ENCODE measurements at places on chromosomes 5 and 9.

- H3K27me3 ChIP-seq = no peaks in the 10 kb centered on the region
- no peaks in the 10 kb centered on the region for H3K36me3 ChIP-seq
- no peak overlapping the region for H3K4me3 ChIP-seq
- no peak overlapping the region for H3K27ac ChIP-seq
- H3K4me1 ChIP-seq = no peaks in the 10 kb centered on the region
Measured at GRCh38 chr5:101045689-101046088, 142.6 kb upstream of the ST8SIA4 start.

DNA sequence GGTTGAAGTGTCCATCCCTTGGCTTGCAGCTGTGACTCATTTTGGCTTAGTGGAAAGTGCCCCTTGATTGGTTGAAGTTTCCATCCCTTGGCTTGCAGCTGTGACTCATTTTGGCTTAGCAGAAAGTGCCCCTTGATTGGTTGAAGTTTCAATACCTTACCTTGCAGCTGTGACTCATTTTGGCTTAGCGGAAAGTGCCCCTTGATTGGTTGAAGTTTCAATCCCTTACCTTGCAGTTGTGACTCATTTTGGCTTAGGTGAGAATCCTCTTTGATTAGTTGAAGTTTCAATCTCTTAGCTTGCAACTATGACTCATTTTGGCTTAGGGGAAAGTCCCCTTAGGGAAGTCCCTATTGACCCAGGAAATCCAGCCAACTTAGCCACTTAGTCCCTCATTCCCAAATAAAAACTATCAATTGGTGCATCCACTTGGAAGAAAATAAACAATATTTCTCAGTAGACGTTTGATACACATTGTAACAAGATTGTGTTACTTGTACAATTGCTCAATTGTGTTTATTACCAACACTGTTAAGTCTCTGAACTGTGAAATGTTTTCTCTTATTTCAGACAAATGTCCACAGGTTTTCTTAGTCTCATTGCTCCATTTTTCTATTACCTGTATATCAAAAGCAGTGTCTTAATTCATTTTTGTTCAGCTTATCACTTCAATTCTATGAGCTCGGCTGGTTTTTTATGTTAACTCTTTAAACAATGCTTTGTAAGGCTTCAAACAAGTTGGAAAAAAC, 2308.8 kb upstream of the ACO1 start:
- DNase-seq = no peak
- H3K36me3 ChIP-seq = no peaks in the 10 kb centered on the region
- no peak overlapping the region for H3K4me3 ChIP-seq
- no peak overlapping the region for H3K27ac ChIP-seq
- no peaks in the 10 kb centered on the region for H3K27me3 ChIP-seq

DNA sequence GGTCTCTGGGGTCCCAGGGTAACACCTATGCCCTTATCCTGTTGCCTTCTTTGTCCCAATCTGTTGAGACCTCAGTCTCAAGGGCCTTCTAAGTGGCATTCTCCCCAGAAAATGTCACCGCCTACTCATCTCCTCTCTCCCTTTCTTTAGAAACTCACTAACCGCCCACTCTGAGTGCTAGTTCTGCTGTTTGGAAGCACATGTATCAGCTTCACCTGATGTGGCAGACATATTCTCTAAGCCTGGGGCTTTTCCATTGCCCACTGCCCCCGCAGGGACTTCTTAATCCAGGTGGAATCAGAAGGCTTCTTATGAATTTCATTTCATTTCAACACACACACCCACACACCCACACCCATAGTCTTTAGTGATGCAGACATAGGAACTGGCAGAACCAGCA, 165.1 kb downstream of the ASTN2 start:
- H3K36me3 ChIP-seq = no peaks in the 10 kb centered on the region
- no peak for DNase-seq
- no peaks in the 10 kb centered on the region for H3K27me3 ChIP-seq
- no peaks in the 10 kb centered on the region for H3K4me1 ChIP-seq
- no peak overlapping the region for H3K27ac ChIP-seq
- H3K4me3 ChIP-seq = no peak overlapping the region

DNA sequence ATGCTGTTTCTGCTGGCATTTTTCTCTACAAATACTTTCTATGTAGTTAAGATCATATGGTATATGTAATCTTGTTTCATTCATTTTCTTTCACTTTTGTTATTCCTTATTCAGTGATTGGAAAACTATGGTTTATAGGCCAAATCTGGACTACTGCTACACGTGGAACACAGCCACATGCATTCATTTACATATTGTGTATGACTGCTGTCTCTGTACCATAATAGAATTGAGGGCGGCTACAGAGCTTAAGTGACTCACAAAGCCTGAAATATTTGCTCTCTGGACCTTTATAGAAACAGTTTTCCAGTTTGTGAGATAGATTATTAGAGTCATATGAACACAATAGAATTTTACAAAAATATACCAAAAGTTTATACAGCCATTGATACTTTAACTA, 133.6 kb upstream of the CDKN2B start:
- no peak overlapping the region for H3K4me3 ChIP-seq
- no peaks in the 10 kb centered on the region for H3K36me3 ChIP-seq
- H3K27me3 ChIP-seq = no peaks in the 10 kb centered on the region
- no peak for DNase-seq

GRCh38 chr5:1317921-1318565, 23.2 kb upstream of the TERT start:
- H3K27me3 ChIP-seq = no peaks in the 10 kb centered on the region
- no peak for DNase-seq
- H3K4me3 ChIP-seq = no peak overlapping the region
- H3K27ac ChIP-seq = no peak overlapping the region

DNA sequence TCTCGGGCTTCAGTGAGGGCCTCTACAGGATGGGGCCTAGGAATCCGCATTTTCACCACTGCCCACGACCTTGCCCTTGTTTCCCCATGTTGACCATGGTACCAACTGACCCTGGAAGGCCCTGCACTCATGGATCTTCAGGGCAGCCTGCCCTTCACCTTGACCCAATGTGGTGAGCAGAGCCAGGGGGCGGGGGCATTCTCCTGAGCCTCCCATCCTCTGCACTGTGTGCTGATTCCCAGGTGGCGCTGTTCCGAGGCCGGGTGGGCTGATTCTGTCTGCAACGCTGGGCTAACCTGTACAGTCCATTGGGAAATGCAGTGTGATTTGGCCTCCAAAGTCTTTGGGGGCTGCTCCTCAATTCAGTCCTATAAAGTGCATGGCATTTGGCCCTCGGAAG, 68.7 kb downstream of the SHB start:
- H3K4me1 ChIP-seq = no peaks in the 10 kb centered on the region
- H3K27me3 ChIP-seq = no peaks in the 10 kb centered on the region
- DNase-seq = no peak
- no peaks in the 10 kb centered on the region for H3K36me3 ChIP-seq
- H3K27ac ChIP-seq = no peak overlapping the region

DNA sequence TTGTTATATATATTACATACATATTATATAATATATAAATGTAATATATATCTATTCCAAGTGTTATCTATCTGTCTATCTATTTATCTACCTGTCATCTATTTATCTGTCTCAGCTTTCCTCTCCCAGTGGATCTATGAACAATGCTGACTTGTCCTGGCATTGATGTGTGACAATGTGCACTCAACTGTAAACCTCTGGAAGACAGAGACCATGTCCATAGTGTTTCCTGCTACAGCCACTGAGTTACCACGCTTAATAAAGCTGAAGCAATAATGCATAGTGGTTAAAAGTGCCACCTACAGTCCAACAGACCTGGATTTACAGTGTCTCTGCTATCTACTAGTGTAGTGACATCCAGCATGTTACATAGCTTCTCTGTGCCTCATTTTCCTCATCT, 57.2 kb upstream of the TMED7 start:
- H3K27ac ChIP-seq = no peak overlapping the region
- H3K4me1 ChIP-seq = no peaks in the 10 kb centered on the region
- H3K36me3 ChIP-seq = no peaks in the 10 kb centered on the region
- no peak overlapping the region for H3K4me3 ChIP-seq
- DNase-seq = no peak
- H3K27me3 ChIP-seq = no peaks in the 10 kb centered on the region

- no peak for DNase-seq
- H3K27me3 ChIP-seq = no peaks in the 10 kb centered on the region
- H3K4me3 ChIP-seq = no peak overlapping the region
- no peak overlapping the region for H3K27ac ChIP-seq
Measured at GRCh38 chr9:70569070-70569772, 154.8 kb upstream of the KLF9 start.

DNA sequence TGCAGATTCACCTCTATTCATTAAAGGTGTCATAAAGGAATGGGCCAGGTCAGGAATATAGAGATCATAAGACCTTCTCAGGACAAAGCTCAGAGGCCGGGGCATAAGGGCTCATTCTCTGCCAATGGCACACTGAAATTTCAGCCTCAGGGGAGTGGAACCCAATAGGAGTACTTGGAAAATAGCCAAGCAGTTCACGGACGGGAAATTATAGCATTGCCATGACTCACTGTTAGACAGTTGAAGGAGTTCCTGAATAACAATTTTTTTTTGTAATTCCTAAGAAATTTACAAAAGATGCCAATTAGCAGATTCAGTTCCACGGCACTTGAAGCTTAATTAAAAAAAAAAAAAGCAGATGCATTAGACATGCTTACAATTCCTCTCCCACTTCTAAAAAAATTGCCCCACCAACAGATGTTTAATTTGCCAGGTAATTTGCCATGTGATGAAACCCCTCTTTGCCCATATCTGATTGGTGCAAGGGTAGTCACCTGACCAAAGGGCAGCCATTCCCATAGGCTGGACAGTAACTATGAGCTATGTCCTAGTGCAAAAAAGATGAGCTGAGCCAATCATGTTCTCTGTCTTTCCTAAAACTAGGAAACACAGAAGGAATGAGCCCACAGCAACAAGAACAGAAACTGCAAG, 58.6 kb downstream of the PTCD2 start:
- DNase-seq = no peak
- H3K4me3 ChIP-seq = no peak overlapping the region
- H3K36me3 ChIP-seq = no peaks in the 10 kb centered on the region
- H3K27ac ChIP-seq = no peak overlapping the region
- no peaks in the 10 kb centered on the region for H3K4me1 ChIP-seq

All from colonic mucosa (tissue), 4 donors.